ENCODE measurements at places on chromosomes 2 and 18.

DNA sequence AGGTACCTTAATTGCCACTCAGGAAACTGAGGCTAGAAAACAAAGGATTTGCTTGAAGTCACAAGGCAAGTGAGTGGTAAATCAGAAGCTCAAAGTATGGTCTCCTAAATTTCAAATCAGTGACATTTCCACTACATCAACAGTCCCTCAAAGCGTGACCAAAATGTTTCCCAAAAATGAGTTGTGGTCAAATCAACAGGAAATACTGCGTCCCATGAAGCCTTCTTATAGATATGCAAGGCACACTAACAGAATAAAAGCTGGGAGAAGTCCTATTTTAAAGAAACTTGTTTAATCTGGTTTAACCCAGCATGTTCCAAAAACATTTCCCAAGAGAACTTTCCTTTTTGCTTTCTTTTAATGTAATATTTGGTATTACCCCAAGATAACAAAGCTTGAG lies 249.4 kb downstream of the EXOC6B start:
- no peak for DNase-seq

- no peak for DNase-seq
Observed at GRCh38 chr2:64967601-64968000, 21.6 kb upstream of the SLC1A4 start.

DNA sequence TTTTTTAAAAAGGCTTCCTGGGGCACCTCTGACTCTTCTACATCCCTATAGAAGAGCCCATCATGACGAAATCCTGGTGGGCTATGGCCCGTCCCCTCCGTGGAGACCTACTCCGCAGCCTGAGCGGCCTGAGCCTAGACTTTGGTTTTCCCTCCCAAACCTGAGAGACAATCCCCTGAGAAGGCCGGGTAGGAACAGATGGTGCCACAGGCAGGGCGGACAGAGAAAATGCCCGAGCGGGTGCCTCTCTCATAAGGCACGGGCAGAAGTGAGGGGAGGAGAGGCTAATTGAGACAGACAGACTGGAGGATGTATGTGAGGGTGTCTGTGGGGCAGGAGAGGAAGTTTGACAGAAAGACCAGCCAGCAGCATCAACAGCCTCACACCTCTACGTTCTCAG lies 20.2 kb upstream of the SFXN5 start:
- no peak for DNase-seq

- no peak for DNase-seq
Observed at GRCh38 chr2:71884303-71885042, 263.2 kb downstream of the CYP26B1 start.

DNA sequence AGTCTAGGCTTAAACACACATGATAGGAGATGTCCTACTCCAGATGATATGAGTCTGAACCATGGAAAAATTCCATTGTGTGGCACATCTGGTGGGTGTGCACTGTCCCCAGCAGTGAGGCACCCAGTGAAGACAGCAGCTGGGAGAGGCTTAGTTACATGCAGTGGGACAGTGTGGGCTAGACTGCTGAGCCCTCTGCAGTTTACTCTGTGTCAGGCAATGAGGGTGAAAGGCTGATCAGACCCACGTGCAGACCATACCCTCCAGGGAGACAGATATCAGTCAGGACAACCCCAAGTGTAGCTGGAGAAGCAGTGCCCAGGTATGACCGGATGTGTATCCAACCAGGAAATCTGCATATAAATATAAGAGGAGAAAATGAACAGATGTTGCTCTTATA lies 13.4 kb downstream of the IL37 start:
- DNase-seq, result no peak

DNA sequence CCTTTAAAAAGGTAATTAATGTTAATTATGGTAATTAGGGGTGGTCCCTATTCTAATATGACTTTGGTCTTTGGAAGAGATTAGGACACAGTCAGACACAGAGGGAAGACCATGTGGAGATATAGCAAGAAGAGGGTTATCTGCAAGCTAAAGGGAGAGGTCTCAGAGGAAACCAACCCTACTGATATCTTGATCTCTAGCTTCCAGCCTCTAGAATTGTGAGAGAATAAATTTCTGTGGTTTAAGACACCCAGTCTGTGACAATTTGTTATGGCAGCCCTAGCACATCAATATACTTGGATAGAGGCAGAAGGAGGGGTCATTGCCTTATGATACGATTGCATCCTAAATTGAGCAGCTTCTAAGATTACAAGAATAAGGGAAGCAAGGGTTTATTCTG lies 21.3 kb upstream of the NT5C1B start:
- DNase-seq, result no peak

DNA sequence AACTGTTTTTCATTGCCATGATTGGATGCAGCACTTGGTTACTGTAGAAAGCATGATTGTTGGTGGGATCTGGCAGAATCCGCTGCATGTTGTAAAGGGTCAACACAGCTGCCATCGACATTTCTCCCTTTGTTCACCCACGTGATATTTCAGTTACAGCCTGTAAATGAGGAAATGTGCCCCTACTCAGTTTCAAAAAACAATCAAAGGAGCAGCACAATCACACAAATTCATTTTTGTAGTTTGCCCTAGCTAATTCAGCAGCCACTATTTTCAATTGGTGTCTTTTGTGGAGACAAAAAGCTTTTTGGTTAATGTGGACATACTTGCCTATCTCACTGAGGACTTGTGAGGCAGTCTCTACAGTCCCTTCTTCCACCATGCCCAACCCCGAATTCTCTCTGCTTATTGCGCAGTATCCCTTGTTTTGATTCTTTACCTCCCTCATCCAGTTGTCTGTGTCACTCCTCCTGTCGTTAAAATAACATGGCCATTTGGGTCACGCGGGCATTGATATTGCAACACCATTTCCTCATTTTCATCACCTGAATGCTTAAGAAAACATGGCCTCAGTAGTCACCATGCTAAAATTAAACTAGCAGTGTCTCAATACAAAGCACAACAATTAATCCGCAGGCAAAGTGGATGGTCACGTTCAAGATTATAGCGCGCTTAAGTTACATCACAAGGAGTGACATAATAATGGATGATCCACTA lies 6.4 kb upstream of the PROC start:
- DNase-seq, result no peak

GRCh38 chr2:26668041-26668440 lies 24.5 kb upstream of the KCNK3 start:
- DNase-seq, result no peak

- DNase-seq, result no peak
Observed at GRCh38 chr2:166516712-166517303, 22.8 kb upstream of the SCN7A start.

Data from CD4-positive, alpha-beta T cell (primary cell).